ENCODE measurements at places on chromosomes 11 and 22.

DNA sequence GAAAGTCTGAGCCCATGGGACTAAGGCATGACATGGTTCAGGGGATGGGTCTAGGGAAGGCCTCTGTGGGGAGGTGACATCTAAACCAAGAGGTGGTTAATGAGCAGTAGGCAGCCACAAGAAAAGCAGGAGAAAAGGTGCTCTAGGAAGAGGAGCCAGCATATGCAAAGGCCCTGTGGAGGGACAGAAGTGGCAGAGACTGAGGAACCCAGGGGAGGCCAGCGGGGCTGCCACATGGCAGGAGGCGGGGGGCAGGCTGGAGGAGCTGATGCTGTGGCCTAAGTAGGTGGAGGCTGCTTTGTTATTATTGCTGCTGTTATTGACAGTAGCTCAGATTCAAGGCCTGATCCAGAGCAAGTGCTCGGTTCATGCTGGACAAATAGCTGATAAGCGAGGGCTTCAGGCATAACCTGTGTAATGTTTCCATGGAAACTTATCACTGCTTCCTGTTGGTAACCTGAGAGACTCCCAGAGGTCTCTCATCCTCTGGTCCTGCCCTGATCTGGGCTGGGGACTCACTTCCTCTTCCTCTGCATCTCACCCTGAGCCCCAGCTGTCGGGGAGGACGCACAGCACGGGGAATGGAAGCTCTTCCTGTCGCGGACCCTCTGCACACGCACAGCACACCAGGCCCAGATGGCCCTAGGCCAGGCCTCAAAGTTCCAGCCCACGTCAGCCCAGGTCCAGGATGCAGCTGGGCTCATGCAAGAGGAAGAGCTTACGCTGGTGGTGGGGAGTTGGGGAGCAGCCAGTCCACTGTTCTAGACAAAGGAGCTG lies 75.2 kb upstream of the TP53I11 start:
- DNase-seq, result no peak

DNA sequence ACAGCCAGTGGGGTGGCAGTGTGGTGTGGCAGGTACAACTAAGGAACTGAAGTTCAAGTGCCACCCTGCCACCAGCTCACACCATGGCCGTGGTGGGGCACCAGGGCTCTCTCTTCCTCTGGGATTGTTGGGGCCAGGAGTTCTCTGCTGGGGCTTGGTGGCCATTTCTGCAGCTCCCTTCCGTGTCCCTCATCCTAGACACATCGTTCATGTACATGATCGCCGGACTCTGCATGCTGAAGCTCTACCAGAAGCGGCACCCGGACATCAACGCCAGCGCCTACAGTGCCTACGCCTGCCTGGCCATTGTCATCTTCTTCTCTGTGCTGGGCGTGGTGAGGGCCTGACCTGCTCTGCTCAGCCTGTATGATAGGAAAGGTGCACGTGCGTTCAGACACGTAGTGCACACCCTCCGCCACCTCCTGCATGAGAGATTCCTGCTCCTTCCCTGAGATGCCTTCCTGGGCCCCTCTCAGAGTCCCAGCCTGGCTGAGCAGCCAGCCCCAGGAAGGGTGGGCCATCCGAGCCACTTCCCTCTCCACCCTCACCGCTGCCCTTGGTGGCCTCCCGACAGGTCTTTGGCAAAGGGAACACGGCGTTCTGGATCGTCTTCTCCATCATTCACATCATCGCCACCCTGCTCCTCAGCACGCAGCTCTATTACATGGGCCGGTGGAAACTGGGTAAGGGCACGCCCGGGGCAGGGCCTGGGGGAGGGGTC lies 7.3 kb upstream of the TAGLN start:
- no peak for DNase-seq

DNA sequence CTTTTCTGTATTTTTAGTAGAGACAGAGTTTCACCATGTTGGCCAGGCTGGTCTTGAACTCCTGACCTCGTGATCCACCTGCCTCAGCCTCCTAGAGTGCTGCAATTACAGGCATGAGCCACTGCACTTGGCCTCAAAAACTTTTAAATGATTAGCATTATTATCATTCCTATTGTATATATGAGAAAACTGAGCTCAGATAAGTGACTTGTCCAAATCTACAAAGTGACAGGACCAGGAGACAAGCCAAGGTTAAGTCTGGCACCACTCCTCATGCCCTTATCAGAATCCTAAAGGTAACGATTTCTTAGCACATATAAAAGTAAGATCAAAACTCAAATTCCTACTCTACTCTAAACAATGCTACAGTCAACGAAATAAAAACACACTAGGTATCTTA lies 32.2 kb upstream of the CHRNA10 start:
- DNase-seq, result no peak

GRCh38 chr22:19057539-19057938 lies 64.7 kb downstream of the DGCR2 start:
- DNase-seq, result no peak

DNA sequence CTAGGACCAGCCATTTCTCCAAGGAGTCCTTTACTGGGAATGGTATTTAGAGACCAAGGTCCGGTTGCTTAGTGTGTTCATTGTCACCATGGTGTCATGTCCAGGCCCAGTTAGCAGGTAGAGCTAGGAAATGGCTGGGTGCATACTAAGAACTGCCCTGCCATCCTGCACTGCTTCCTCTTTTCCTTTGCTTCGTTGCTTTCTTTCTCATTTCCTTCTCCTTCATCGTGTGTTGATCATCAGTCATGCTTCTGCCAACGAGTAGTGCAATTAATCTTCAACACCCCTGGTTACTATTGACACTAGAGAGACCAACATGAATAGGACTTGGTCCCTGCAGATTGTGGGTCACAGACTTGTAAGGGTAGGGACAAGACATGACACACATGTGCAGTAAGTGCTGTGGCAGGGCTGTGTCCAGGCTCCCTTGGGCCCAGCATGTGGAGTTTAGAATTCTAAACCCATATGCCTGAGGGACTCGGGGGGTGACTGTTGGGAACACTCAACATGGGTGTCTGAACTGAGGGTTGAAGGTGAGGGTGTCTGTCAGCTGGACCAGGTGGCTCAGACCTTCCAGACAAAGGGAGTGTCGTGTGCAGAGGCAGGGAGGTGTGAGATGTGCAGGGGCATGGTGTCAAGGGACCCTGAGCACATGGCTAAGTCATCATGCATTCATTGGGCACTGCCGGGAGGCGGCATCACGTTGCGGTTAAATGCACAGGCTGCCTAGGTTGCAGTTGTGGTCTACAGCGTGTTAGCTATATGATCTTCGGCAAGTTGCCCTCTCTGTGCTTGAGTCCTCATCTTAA lies 42.6 kb downstream of the ST14 start:
- no peak for DNase-seq

GRCh38 chr11:47443028-47443700 lies 5.8 kb downstream of the RAPSN start:
- no peak for DNase-seq

GRCh38 chr11:94791216-94791889 lies 23.2 kb downstream of the AMOTL1 start:
- DNase-seq, result no peak

DNA sequence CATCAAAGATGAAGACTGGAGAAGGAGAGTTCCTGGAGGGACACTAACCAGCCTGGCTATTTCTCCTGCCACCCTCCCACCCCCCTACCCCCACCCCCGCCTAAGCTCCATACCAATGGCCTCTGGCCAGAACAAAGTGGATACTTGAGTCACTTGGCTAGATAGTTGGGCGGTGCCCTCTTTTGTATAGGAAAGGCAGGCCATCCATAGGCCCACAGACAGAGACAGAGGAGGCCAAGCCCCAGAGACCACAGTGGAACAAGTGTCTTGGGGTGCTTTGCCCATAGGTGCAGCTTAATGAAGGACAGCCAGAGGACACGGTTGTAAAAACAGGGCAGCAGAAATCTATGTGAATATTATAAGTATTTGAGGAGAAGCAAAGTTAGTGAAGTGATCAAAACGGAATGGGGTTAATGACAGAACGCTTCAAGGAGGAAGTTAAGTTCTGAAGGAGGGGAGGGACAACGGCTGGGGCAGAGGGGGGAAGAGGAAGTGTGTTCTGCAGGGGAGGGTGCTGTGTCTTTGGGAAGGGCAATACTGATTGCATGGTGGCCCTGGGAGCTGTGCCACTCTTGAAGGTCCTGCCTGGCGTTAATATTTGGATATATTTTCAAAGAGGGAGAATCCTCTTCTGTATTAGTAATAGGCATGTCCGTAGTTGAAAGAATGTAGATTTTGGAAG lies 32.7 kb downstream of the FLI1 start:
- no peak for DNase-seq

- DNase-seq, result no peak
Measured at GRCh38 chr11:43074810-43075209, 237.0 kb upstream of the API5 start.

GRCh38 chr11:63814383-63814736 lies 1.1 kb downstream of the SPINDOC start:
- DNase-seq, result no peak

- peak; percentile 56 for DNase-seq
Measured at GRCh38 chr11:134275534-134276395, at the start of gene GLB1L3. Gene GLB1L3, plus strand, starts transcription at chr11:134276379. Its CDS starts 362 bp downstream, at chr11:134276741.

DNA sequence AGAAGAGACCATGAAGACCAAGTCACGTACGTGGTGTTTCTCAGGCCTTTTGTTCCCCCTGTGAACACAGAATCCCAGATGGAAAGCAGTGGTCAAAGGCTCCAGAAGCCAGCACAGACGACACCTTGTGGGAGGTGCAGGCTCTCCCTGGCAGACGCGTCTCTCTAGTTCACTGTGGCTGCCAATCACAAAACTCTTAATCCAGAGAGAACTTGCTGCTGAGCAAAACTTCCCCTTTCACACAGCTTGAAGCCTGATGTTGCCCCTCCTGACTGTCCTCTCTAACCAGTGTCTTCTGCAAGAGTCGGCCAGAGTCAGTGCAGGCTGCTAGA lies 67.1 kb downstream of the PIWIL3 start:
- DNase-seq, result no peak

GRCh38 chr11:103898577-103899336 lies 137.7 kb upstream of the DDI1 start:
- DNase-seq, result no peak

GRCh38 chr11:81866896-81867295 lies 866.8 kb downstream of the FAM181B start:
- DNase-seq, result no peak

DNA sequence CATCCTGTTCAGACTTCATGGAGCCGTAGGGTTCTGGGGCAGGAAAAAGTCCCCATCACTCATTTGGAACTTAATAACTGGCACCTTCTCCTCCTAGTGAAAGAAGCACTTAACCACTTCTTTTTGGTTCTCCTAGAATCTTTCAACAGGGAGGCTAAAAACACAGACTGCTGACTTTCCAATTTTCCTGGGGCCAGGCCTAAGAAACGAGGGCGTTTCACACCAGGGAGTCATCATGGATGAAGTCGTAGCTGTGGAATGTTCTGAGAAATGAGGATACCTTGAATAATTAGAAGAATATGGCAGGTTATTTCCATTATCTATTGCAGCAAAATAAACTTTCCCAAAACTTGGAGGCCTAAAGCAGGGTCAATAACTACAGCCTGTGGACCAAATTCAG lies 26.0 kb upstream of the API5 start:
- no peak for DNase-seq

DNA sequence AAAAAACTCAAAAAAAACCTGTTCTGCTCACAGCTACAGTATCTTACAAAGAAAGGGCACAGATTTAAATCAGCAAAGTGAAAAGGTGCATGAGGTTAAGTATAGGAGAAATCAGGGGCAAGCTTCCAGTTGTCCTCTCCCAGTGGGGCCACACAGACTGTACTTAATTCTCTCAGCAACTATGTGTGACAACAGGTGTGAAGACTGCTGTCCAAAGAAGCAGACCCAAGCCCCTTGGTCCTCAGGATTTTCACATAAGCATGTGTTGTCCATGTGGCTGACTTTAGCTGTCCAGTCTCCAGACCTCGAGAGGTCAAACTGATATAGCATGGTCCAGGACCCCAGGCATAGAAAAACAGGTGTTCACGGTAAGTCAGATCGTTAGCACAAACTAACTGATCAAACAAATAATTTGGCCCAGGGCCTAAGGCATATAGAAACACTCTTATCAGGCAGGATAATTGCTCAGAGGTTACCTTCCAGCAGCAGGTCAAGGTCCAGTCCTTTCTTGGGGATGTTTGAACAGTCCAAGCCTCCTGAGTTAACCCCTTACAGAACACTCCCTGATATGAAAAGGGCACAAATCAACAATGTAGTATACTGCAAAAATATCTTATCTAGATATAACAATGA lies 21.1 kb upstream of the CSTF3 start:
- no peak for DNase-seq

GRCh38 chr22:49936018-49936972 lies 17.9 kb downstream of the CRELD2 start:
- peak; percentile 85 for DNase-seq

GRCh38 chr22:36360871-36361383 lies 26.8 kb downstream of the MYH9 start:
- DNase-seq, result no peak

DNA sequence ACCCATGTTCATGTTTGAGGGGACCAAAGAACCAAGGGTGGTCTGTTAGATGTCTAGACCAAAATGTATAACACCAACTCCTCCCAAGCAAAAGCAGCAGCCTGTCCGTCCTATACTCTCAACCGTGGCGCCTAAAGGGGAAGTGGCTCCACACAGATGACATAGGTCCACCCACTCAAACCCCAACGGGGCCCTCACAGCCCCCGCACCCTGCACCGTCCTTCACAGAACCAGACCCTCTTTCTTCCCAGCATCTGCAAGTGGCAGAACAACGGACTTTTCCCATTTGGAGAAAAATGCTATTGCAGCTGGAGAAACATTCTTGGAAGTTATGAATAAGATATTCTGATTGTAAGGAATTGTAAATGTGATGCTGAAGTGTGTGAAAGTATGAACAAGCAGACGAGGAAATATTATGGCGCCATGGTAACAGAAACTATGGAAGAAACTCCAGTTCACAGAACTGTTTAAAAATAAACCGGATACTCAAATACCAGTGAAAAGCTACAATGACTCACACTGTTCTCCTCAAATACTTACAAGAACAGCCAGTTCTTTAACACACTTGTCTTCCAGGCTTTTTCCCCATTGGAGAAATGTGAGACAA lies 76.5 kb upstream of the ARFGAP3 start:
- DNase-seq, result no peak

GRCh38 chr22:47152938-47153337 lies 390.5 kb downstream of the TBC1D22A start:
- no peak for DNase-seq

- no peak for DNase-seq
Measured at GRCh38 chr11:9089061-9089460, 2.3 kb downstream of the SCUBE2 start.

DNA sequence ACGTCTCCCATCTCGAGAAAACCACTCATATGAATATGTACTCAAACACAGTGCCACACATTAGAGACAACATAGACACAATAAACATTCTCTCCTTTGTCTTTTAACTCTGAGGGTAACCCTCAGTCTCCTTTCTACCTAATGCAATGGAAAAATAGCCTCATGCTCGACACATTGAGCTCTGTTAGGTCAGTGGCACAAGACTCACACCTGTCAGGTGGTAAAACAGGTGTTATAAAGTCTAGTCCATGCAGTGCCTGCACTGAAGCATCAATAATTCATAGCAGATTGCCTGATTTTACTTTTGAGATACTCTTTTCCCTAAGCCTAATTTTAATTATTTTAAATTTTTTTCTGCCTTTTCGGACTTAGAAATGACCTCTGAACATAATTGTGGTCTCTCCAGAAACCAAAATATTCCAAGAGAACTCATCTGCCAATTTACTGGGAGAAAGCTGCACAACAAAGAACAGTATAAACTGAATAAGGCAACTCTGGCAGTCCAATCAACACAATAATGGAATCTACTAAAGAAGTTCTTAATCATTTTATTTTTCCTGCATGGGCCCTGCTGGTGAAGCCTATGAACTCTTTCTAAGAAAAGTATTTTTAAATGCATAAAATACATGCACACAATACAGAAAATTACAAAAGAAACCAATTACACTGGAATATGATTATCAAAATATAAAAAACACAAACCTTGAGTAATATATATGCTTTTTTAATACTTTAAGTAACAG lies 9.9 kb downstream of the RDX start:
- no peak for DNase-seq

Data from stimulated activated CD4-positive, alpha-beta T cell treated with anti-CD3 and anti-CD28 coated beads, Interleukin-1b, Interleukin-23, amount 100 ng/mL, for 24 hours (primary cell).